ENCODE measurements at places on chromosomes 5 and 9. TPM values are rescaled to one million over a fixed set of nuclear protein-coding genes. Genes with fewer than 3 reads are reported as not detected.
A peak's percentile ranks its signal among the peaks of the same experiment; 100 is the strongest.

Gene ANGPTL2
- total RNA-seq: 29.5 TPM

Gene CDC20B
- total RNA-seq: not detected

Gene SLC34A3
- not detected for total RNA-seq

Gene HABP4
- 97.2 TPM for total RNA-seq

DNA sequence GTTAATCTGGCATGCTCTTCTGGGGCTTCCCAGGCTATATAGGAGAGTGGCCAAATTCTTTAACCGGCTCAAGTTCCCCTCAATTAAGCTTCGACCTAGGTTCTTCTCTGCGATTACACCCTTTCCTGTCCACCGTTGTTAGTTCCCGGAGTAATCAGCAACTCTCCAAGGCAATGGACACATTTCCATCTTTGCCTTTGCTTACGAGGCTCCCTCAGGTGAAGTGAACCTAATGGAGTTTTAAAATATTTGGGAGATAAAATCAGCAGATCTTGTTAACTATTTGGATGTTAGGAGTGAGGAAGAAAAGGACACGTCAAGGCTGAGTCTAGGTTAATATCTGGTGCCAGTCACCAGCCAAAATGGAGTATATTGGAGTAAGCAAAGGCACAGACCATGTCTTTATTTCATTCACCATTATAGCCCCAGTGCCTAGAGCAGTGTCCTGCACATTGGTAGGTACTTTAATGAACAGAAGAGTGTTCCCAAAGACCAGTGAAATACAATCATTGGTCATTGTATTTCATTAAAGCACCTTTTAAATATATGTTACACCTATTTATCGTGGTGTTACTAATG is 515 bp downstream of the UTP15 start:
- no peak for DNase-seq

Gene HMMR
- 0.26 TPM for total RNA-seq

Gene OLFM1
- total RNA-seq: 46.1 TPM

Gene CCNI2
- total RNA-seq: not detected

DNA sequence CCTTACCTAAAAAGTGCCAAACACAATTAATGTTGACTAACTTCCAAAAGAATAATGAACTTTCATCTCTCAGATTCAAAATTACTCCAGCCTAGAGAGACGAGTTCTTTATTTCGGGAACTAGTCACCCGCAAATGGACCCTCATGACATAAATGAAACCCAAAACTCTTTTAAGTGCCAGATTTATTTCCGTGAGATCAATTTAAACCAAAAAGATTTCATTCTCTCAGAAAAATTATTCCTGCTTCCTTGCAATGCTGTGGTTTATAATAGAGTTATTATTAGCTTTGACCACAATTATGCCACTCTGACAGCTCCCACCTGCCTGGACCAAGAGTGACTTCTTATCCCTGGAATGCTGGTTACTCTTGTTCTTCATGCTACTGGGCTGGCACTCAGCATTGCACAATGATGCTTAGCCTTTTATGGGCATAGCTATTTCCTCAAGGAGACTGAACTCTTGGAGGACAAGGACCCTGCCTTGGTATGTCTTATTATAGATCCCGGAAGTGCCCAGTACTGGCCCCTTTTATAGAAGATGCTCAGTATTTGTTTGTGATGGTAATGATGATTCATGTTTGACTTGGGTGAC is 183.5 kb downstream of the SNX18 start:
- DNase-seq: peak; percentile 91

Gene CARD9
- 4.2 TPM for total RNA-seq

GRCh38 chr5:172575816-172576545 is 65.1 kb upstream of the NEURL1B start:
- no peak for DNase-seq

Gene GCNT4
- 4.6 TPM for total RNA-seq

GRCh38 chr9:89916001-89916597 is 311.3 kb downstream of the GADD45G start:
- peak; percentile 21 for DNase-seq

GRCh38 chr9:4321554-4321953 is 21.7 kb upstream of the GLIS3 start:
- DNase-seq: no peak

DNA sequence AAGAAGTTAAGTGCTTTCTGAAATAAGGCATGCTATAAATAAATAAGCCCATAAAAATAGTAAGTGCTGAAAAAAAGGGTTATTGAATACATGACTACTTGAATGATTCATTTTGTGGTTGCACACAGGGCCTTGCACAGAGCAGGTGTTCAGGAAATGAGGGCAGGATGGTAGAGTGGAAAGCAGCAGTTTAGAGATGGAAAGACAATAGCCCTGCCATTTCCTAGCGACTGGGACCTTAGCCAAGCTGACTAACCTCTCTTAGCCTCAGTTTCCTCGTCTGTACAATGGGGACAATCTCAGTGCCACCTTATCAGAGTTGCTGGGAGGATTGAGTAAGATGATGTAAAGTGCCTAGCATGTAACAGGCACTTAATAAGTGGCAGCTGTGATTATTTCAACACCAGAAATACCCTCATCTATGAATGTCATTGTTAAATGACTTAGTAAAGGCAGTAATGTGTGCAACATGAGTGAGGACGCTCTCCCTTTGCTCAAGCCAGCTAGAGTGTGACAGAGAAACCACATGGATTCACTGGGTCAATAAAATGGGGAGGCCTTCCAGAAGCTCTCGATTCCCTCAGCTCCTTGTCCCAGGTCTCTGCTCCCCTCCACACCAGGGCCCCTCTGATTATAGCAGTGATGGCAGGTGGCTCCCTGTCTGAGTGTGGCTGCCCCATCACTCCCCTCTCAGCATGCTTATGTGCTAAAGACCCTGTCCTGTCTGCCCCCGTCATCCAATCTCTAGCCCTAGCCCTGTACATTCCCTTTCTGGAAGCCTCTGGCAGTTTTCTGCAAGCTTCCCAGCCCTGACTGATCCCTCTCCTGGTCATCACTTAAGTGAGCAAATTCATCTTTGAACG is 16.0 kb upstream of the PHF19 start:
- DNase-seq: no peak

- no peak for DNase-seq
These were observed 15.9 kb downstream of the ABHD17B start for GRCh38 chr9:71895117-71895516.

DNA sequence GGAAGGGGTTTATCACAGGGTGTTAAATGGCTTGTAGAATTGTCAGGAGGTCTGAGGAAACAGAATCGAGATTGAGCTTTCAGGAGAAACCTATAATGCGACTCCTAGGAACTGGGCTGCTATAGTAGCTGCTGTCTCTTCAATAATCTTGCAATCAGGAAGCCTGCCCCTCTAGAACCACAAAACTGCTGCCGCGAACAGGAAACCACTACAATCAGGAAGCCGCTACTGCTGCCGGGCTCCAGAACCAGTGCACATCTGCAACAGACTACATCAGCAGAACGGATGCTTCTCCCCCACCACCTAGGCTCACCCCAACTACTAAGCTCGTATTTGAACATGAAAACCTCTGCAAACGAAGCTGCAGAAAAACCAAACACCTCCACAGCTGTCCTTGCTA is 31.6 kb downstream of the TNFSF8 start:
- no peak for DNase-seq

- no peak for DNase-seq
These were observed 460.4 kb downstream of the ACTL7B start for GRCh38 chr9:108395421-108395820.

Gene SOHLH1
- not detected for total RNA-seq

DNA sequence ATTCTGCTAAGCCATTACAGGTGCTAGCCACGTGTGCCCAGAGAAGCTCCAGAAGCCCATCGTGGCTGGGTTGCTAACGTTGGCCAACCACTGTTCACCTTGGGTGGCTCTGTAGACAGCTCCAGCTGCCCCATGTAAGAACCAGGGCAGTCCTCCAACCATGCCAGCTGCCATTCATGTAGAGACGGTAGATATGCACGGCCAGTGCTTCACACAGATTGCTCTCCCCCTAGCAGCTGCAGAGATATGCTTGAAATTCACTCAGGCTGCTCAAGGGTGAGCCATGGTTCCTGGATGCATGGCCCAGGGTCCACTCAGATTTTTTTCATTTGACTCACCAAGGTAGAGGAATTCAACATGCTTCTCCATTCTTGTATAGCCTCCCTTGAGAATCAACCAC is 31.0 kb downstream of the GADD45G start:
- no peak for DNase-seq

DNA sequence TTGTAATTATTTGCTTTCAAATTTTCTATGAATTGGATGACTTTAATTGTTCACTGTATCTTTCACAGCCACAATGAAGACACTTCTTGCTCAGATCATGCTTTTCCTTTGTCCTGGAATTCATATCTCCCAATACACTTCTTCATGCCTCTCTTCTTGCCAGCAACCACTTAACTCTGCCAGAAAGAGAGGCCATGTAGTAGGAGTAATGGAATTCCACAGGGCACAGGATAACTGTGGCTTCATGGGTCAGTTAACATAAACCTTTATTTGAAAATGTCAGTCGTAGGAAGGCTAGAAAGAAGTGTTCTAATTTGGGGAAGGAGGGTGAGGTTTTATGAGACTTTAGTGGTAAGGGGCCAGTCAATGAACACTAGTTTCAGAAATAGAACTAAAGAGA is 190.3 kb downstream of the TMEM167A start:
- DNase-seq: no peak

Gene PGM5
- 742 TPM for total RNA-seq
